AG10803 (cell line): ENCODE measurements at places on chromosomes 6 and 20.

- DNase-seq, result no peak
Measured at GRCh38 chr20:53963635-53964034, 106.8 kb downstream of the BCAS1 start.

- DNase-seq, result no peak
Measured at GRCh38 chr6:101486726-101487125, 93.2 kb downstream of the GRIK2 start.

GRCh38 chr6:70886661-70887060 lies 70.2 kb downstream of the B3GAT2 start:
- no peak for DNase-seq

DNA sequence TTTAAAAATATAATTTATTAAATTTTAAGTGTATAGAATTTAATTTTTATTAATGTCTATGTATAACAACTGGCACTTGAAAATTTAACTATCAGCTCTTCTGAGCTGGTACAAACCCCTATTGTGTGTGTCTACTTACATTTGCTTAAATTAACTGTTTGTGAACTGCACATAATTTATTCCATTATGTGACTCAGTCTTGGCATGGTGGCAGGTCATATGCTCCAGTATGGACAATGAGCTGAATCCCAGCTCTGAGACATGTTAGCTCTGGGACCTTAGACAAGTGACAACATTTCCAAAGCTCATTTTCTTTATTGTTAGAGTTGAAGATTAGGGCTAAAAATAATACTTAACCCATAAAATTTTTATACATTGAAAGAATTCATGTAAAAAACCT lies 526.1 kb upstream of the MARCKS start:
- DNase-seq, result no peak

GRCh38 chr6:94050515-94050914 lies 631.2 kb upstream of the EPHA7 start:
- DNase-seq, result no peak

- DNase-seq, result no peak
Measured at GRCh38 chr6:28586962-28587745, 61.5 kb downstream of the GPX5 start.
